ENCODE measurements at places on chromosomes 12 and 14. TPM values are rescaled to one million over a fixed set of nuclear protein-coding genes. Genes with fewer than 3 reads are reported as not detected.

GRCh38 chr12:132275110-132275531 is 54.3 kb downstream of the GALNT9 start:
- no peak for DNase-seq

GRCh38 chr14:92462568-92462967 is 51.0 kb upstream of the RIN3 start:
- DNase-seq: no peak

GRCh38 chr12:110115675-110116074 is 8.5 kb upstream of the IFT81 start:
- DNase-seq: no peak

SERPINA5 gene
- polyA plus RNA-seq: 2.6 TPM

OGFOD2 gene
- 19.5 TPM for polyA plus RNA-seq
